ENCODE measurements at places on chromosomes 3 and 15. TPM values are rescaled to one million over a fixed set of nuclear protein-coding genes. Genes with fewer than 3 reads are reported as not detected.

RHCG gene
- total RNA-seq, result 35.8 TPM

FAM81A gene
- 14.6 TPM for total RNA-seq

SLC6A20 gene
- total RNA-seq, result not detected

UROC1 gene
- total RNA-seq, result not detected

SKOR1 gene
- 0.03 TPM for total RNA-seq

IQCF5 gene
- not detected for total RNA-seq

CNTN3 gene
- total RNA-seq, result not detected

PLIN1 gene
- total RNA-seq, result not detected

SCG3 gene
- not detected for total RNA-seq

AHSG gene
- total RNA-seq, result 0.11 TPM

NRROS gene
- total RNA-seq, result not detected

TRAT1 gene
- total RNA-seq, result not detected

GPR62 gene
- not detected for total RNA-seq

SLC6A6 gene
- 103 TPM for total RNA-seq

ZNF620 gene
- total RNA-seq, result 2.3 TPM

ARHGEF3 gene
- 7.5 TPM for total RNA-seq

SEMA3B gene
- total RNA-seq, result 9.3 TPM

REC114 gene
- not detected for total RNA-seq

SMCO1 gene
- not detected for total RNA-seq

CD200 gene
- total RNA-seq, result not detected

SLC51B gene
- total RNA-seq, result 10.3 TPM

LRRC2 gene
- total RNA-seq, result not detected

ZBTB20 gene
- 0.73 TPM for total RNA-seq

NPAP1 gene
- not detected for total RNA-seq

LPCAT4 gene
- total RNA-seq, result 64.5 TPM

CCDC80 gene
- 64.6 TPM for total RNA-seq

CLDN11 gene
- total RNA-seq, result 0.14 TPM

SKIL gene
- total RNA-seq, result 22.5 TPM

FANCD2OS gene
- not detected for total RNA-seq

STARD9 gene
- 1.4 TPM for total RNA-seq

PP2D1 gene
- total RNA-seq, result not detected

FYCO1 gene
- total RNA-seq, result 4.8 TPM

FETUB gene
- total RNA-seq, result 0.05 TPM

CADPS gene
- total RNA-seq, result not detected
